ENCODE measurements at places on chromosomes 12 and 14. TPM values are rescaled to one million over a fixed set of nuclear protein-coding genes. Genes with fewer than 3 reads are reported as not detected.

Gene KRT77
- not detected for total RNA-seq

Gene RAD51AP1
- total RNA-seq: 0.23 TPM

Gene LHX5
- total RNA-seq: not detected

Gene PELI2
- total RNA-seq: 67.4 TPM

Gene NYNRIN
- total RNA-seq: 9.0 TPM

Gene RTL1
- not detected for total RNA-seq

Gene SLC8A3
- total RNA-seq: not detected

Gene PDE3A
- 32.4 TPM for total RNA-seq

Gene RTRAF
- total RNA-seq: 48.1 TPM

Gene TSPAN19
- total RNA-seq: under 0.01 TPM

Gene ETFBKMT
- total RNA-seq: 2.2 TPM

Gene NGB
- not detected for total RNA-seq

Gene TAS2R31
- 1.2 TPM for total RNA-seq

Gene TMEM30B
- 0.08 TPM for total RNA-seq

Measured in smooth muscle cell of the coronary artery (primary cell).